Upper lobe of right lung (tissue), 1 donor: ENCODE measurements at places on chromosomes 16 and 17.

DNA sequence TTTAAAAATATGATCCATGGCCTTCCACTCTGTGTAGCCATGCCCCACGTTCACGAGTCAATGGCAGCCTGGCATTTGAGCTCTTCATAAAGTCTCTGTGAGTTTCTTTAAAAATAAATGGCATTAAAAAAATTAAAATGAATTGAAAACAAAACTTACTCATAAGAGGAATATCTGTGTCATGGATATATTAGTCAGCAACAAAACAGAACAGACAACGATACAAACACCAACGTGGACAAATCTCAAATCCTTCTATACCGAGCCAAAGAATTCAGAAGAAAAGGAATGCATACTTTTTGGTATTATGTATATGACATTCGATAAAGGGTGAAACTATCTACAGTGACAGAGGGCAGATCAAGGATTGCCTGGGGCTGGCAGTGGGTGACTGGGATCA, 8.2 kb upstream of the CMIP start:
- no peak for DNase-seq

- DNase-seq: peak; percentile 81
Observed at GRCh38 chr16:57475711-57476339, 10.5 kb downstream of the DOK4 start.

DNA sequence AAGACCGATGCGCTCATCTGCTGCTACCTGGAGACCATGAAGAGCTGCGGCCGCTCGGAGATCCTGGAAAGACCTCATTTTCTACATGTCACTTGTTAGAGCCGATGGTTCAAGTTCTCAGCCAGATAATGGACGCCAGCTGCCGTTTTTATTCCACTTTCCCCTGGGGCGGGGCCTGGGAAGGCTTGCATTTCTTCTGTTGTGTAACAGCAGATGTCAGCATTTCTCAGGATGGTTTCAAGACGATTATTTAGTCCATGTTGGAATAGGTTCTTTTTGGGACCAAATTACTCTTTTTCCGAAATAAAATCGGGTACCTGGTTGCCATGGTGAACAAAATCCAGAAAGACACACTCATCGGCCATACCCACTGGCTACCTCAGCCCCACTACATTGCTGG, 1418.3 kb downstream of the CDH11 start:
- DNase-seq: no peak

GRCh38 chr17:66405836-66406677, 103.6 kb downstream of the PRKCA start:
- no peak for DNase-seq

DNA sequence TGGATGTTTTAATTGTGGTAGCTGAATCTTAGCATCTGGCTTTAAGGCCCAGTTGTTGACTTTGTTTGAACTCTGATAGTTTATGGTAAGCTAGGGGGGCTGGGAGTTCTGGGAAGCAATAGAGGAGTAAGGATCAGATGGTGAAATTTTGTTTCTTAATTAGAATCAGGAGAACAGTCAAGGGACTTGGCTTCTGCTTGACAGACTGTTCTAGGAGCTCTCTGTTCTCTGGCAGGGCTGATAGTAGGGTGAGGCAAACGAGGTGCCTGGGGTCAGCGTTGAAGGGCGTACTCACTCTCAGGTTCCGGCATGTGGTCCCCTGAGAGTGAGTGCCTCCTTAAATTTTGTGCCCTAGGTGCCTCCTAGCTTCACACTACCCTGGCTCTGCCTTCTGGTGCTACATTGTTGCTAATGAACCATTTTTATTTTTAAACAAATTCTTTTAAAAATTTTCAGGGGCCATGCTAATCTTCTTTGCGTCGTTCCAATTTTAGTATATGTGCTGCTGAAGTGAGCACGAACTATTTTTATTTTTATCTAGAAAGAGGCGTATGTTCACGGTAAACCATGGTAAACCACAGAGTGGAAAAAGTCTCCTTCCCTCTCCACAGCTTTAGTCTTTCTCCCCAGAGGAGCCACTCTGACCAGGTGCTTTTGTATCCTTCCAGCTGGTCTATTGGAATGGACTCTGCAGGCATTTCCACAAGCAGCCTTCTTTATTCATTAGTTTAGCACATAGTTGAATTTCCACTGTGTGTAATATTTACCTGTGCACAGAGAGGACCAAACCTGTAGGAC, 19.7 kb downstream of the SLC7A6 start:
- DNase-seq: no peak

GRCh38 chr16:67240506-67240905, 6.8 kb downstream of the FHOD1 start:
- DNase-seq: peak; percentile 87

DNA sequence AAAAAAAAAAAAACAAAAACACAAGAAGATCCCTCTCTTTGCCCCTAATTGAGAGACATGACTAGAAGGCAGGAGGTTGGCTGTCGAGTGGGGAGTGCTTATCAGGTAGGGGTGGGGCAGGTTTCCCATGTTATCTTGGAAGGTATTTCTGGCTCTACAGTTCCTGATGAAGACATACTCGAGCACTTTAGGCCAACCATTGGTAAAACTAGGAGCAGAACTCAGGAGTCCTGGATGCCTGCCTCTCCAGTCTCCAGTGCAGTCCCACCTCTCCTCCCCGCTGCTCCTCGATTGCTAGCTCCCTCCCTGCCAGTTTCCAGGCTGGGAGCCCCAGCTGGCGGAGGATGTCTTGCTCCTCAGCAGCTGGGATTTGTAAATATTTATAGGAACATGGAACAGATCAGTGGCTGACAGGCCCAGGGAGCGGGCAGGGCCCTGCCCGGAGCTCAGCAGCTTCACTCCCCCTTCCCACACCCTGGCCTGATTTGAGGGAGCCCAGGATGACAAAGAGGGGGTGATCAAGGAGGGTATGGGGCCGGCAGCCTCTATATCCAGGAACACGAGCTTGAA, 11.4 kb upstream of the C1QL1 start:
- DNase-seq: no peak

DNA sequence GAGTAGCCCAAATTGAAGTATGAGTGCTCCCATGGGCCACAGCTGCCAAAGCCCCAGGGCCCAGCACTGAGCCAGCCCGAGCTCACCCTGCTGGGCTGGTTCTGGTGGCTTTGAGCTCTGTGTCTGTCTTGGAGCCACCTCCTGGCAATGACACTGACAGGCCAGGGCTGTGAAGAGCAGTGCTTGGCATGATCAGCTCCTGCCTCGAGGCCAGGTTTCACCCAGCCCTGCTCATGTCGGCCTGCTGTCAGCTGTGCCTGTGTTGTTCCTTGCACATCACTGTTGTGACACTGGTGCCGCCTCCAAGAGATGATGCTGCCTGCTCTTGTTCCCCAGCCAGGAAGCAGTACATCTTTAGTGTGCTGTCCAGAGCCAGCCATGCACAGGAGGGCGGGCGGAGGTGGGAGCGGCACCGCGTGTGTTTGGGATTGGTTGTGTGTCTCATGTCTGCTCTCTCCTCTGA, 26.0 kb downstream of the PLD6 start:
- DNase-seq: no peak

DNA sequence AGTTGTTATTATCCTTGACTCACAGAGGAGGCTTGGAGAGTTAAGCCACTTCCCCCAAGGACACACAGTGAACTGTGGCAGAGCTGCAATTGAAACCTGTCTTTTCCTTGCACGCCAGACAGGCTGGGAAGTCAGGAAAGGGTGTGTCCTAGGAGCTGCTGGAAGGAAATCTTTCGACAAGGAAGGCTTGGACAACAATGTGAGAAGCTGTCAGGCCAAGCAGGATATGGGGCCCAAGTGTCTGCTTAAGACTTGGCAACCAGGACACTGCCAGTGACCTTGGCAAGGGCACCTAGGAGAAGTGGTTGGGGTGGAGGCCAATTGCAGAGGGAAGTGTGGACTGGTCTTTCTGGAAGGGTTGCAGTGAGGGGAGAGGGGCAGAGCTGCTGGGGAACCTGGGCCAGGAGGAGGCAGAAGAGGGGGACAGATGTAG, 2.1 kb upstream of the CAMKK1 start:
- DNase-seq: no peak

- DNase-seq: peak; percentile 49
Observed at GRCh38 chr17:28406473-28406814, 432 bp upstream of the SLC46A1 start.

GRCh38 chr17:17063546-17064122, 21.4 kb downstream of the MPRIP start:
- DNase-seq: peak; percentile 88

- peak; percentile 95 for DNase-seq
Observed at GRCh38 chr16:55508941-55509931, at the start of gene LPCAT2. Gene LPCAT2 (plus strand): TSS chr16:55509072. CDS start chr16:55509182, 110 bp downstream.

GRCh38 chr17:56521414-56522141, 71.9 kb upstream of the NOG start:
- DNase-seq: no peak

DNA sequence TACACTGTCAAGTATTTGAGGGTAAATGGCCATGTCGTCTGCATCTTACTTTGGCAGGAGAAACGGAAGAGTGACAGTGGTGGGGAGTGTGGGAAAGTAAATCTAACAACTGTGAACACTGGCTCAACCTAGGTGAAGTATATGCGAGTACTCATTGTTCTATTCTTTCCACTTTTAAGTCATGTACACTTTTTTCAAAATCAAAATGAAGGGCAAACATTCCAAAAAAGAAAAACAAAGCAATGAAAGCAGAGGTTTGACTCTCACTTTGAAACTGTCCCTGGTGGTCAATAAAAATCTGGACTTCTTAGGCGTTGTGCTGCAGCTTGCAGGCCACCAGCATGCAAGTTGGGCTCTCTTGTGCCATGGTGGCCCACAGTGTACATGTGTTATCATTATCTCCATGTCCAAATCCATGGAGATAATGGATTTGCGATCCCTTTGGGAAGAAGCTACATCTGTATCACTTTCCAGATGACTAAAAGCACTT, 32.7 kb downstream of the STAT5B start:
- no peak for DNase-seq

DNA sequence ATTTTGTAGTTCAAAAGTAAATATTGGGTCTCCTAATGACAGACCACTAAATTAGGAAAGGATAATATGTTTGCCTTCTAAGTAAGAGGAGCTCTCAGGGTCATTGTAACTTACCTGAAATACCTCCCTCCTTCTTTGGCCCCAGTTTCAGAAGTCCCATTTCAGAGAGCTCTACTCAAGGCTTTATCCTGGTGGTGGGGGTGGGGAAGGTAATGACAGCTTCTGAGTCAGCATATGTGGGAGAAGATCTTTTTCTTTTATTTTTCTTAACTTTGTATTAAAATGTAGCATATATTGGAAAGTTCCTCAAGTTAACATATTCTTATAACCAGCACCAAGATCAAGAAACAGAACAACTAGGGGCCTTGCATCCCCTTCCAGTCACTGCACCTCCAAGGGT, 16.9 kb upstream of the GINS3 start:
- no peak for DNase-seq

DNA sequence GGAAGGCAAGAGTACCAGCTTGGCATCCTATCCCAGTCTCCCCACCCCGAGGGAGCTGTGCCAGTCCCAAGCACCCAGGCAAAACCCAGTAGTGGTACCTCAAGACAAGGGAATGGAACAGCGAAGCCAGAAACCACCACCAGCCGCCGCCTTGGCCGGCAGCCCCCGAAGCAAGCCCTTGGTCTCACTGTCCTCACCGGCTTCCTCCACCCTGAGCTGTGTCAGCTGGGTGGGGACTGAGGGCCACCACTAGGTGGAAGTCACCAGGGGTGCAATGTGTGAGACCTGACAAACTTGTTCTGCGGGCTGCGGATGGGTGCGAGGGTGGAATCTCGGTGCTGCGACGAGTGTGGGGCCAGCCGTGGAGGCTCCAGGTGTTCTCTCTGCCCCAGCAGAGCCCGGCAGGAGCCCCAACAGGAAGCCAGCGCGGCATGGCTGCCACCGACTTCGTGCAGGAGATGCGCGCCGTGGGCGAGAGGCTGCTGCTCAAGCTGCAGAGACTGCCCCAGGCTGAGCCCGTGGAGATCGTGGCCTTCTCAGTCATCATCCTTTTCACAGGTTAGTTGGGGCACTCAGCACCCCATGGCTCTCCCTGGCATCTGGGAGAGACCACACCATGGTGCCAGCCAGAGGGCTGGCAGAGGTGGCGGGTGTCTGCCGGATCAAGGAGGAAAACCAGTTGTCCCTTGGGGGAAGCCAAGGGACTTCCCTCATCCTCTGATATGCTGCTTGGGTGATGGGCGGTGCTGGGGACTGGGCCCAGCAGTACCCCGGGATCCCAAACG, 6.7 kb downstream of the SMIM5 start:
- DNase-seq: peak; percentile 76

DNA sequence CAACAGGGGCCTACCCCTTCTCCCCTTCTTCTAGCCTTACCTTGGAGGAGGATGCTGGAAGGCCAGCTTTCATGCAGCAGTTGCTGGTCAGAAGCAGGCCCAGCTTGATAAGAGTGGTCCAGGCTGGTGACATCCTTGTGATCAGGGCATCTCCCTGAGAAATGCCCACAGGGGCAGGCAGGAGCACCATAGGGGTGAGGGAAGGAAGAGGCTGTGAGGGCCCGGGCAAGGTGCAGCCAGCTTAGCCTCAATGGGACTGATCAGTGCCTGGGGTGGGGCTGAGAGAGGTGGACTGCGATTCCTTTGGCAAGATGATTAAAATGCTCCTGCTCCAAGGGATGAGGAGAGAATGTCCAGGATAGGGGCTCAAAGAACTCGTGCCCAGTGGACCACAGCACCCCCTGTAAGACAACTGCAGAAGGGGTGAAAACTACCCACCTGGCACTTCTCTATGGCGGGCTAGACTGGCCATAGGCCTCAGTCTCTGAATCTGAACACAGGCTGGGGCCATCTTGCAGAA, 9.5 kb upstream of the GALK1 start:
- peak; percentile 57 for DNase-seq

- peak; percentile 40 for DNase-seq
Observed at GRCh38 chr17:219696-220095, 38.2 kb upstream of the DOC2B start.

DNA sequence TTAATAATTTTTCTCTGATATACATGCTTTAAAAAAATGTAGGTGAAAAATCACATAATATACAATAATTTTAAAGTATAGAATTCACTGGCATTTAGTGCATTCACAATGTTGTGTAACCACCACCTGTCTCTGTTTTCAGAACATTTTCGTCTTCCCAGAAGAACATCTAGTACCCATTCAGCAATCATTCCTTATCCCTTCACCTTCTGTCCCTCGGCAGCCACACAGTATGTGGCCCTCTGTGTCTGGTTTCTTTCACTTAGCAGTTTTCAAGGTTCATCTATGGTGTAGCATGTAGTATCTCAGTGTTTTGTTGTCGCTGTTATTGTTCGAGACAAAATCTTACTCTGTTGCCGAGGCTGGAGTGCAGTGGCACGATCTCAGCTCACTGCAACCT, 33.6 kb downstream of the PRPSAP2 start:
- no peak for DNase-seq

- peak; percentile 63 for DNase-seq
Observed at GRCh38 chr17:35312790-35313711, 60.4 kb downstream of the SLFN11 start.
